Mesothelial cell of epicardium (in vitro differentiated cells): ENCODE measurements at places on chromosomes 16 and 17. TPM values are rescaled to one million over a fixed set of nuclear protein-coding genes. Genes with fewer than 3 reads are reported as not detected.

DNA sequence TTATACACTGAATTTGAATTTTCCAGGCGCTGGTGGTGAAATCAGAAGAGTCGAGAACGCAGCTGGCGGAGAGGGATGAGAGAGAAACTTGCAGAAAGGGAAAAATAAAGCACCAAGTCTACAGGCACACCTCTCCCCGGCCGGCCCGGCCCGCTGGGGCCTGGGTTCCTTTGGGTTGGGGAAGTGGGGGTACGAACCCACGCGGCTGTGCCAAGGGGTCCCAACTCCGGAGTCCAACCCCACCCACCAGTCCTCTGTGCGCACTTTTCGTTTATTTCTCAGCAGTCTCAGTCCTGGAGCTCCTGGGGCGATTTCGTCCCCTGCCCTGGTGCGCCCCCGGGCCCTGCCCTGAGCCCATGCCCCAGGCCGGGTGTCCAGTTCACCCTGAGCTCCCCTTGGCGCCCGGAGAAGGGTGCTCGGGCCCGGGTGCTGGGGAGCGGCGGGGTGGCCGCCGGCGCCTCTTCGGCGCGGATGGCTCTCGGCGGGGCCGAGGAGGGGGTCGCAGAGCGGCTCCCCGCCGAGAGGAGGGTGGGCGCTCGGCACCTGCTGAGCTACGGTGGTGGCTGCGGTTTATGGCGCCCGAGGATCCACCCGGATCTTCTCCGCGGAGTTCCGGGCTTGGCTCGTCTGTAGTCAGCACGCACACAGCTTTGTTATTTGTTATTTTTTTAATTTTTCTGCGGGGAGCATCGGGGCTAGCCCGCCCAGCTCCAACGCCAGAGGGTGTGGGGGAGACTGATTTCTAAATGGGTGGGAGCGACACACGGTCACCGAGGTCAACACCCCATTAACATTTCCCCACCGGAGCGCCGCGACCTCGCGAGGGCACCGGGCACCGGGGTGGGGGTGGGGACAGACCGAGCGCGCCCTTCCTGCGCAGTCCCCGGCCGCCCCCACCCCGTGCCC, 15.7 kb upstream of the CBX8 start:
- H3K27me3 ChIP-seq = peaks cover 72% of the 10 kb centered on the region
- no peaks in the 10 kb centered on the region for H3K36me3 ChIP-seq
- H3K4me1 ChIP-seq = peaks cover 31% of the 10 kb centered on the region
- DNase-seq = no peak

DNA sequence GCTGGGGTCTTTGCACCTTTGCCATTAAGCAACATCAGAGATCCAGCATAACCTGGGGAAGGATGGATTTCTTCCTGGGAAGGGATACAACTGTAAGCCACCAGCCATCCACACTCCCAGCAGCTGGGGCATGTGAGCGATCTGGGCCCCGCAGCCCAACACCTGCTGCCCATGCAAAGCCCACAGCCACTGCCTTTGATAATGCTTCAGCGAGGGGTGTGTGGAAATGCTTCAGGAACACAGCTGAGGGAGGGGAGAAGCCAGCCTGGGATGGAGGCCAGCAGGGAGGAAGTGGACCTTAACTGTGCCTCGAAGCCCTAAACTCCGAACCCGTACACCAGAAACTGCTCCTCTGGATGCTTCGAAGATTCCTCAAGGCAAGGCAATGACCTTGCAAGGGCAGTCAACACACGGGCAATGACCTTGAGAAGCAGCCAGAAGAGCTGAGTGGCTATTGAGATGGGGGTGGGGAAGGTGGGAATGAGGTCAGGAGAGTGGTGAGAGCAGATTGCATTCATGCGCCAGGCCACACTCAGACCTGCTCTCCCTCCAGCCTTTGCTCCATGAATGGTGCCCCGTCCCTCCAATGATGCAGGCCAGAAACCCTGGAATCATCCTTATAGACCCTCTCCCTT, 49.1 kb downstream of the KATNIP start:
- no peak overlapping the region for H3K4me3 ChIP-seq
- peaks cover 2% of the 10 kb centered on the region for H3K36me3 ChIP-seq
- no peak overlapping the region for H3K27ac ChIP-seq
- peaks cover 42% of the 10 kb centered on the region for H3K4me1 ChIP-seq
- no peaks in the 10 kb centered on the region for H3K27me3 ChIP-seq

- no peak overlapping the region for H3K4me3 ChIP-seq
- H3K4me1 ChIP-seq = peaks cover 41% of the 10 kb centered on the region
- no peaks in the 10 kb centered on the region for H3K36me3 ChIP-seq
- H3K27me3 ChIP-seq = peaks cover 3% of the 10 kb centered on the region
- DNase-seq = no peak
These were observed 113.2 kb upstream of the MAF start for GRCh38 chr16:79713609-79714309.

DNA sequence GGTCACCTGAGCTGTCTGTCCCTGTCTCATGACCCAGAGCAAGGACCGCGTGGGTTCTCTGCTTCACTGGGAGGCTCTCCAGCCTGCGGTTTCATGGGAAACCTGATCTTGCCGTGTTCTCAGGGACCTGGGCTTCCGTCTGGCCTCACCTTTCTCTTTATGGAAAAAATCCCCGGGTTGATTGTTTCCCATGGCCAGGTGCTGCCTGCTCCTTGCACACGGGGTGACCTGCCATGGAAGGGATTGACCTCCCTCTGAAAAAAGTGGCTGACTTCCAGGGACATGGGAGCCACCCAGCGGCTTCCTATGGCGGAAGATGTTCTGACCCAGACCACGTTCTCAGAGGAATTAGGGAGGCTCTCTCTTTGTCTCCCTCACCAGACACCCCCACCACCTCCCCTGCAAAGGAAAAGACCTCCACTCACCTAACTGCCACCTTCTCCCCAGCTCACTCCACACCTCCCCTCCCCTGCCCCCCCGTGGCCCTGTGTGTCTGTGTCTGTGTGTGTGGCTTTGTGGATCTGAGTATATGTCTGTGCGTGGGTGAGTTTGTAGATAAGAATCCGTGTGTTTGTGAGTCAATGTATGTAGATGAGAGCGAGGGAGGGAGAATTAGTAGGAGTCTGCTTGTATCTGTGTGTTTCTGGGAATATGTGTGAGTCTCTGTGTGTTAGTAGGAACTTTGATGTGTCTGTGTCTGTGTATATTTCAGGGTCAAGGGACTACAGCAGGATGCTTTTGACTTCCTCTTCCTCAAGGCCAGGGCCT, 154.6 kb downstream of the NTN1 start:
- H3K36me3 ChIP-seq = no peaks in the 10 kb centered on the region
- H3K4me1 ChIP-seq = peaks cover 9% of the 10 kb centered on the region
- H3K4me3 ChIP-seq = no peak overlapping the region
- H3K27ac ChIP-seq = no peak overlapping the region

DNA sequence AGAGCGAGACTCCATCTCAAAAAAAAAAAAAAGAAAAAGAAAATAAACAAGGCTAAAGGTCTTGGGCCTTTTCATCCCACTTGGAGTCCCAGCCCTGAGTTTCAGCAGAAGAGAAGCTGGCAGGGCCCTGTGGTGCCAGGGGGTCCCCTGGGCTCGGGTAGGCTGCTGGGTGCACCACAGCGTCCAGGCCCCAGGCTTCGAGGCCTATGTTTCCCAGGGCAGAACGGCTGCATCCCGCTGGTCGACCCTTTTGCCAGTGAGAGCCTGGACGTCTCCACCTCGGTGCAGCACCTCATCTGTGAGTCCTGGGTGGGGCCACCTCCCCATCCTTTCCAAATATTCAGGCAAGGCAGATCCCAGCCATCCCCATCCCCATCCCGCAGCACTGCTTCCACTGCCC, 2.2 kb downstream of the TMEM235 start:
- no peaks in the 10 kb centered on the region for H3K36me3 ChIP-seq
- H3K27ac ChIP-seq = no peak overlapping the region
- DNase-seq = no peak
- H3K4me3 ChIP-seq = no peak overlapping the region
- H3K4me1 ChIP-seq = peaks cover 17% of the 10 kb centered on the region
- H3K27me3 ChIP-seq = peaks cover 44% of the 10 kb centered on the region

GRCh38 chr17:40515011-40515410, 13.6 kb upstream of the TNS4 start:
- no peak for DNase-seq
- no peaks in the 10 kb centered on the region for H3K36me3 ChIP-seq
- H3K27ac ChIP-seq = no peak overlapping the region
- peaks cover 12% of the 10 kb centered on the region for H3K27me3 ChIP-seq

DNA sequence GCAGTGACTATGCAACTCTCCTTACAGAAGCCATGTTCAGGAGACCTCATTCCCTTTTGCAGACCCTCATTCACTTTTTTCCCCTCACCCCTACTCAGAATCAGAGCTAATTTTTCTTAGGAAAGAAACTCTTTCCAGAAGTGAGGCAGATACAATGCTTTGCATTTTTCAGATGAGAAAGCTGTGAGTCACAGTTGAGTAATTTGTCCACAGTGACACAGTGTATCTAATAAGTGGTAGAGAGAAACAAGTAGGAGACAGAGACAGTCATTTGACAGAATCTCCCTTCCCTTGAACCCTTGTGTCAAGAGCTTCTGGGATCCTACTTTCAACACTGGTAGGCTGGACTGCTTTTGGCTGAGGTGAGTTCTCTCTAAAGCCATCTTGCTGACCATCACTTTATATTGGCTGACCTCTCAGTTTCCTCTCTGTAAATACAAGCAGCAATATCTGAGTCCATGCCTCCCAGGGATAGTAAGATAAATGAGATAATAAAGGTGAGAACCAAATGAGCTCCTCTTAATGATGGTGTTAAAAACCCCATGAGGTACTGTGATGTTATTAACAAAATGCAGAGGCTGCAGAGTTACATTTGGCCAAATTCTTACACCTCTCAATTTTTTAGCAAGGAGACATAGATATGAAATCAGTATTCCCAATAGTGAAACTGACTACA, 130.8 kb downstream of the CA10 start:
- peaks cover 9% of the 10 kb centered on the region for H3K4me1 ChIP-seq
- no peak overlapping the region for H3K27ac ChIP-seq
- H3K27me3 ChIP-seq = no peaks in the 10 kb centered on the region
- no peaks in the 10 kb centered on the region for H3K36me3 ChIP-seq
- H3K4me3 ChIP-seq = no peak overlapping the region

GRCh38 chr17:37430051-37430627, 23.5 kb downstream of the TADA2A start:
- peak overlapping the region; percentile 50 for H3K27ac ChIP-seq
- H3K4me3 ChIP-seq = no peak overlapping the region
- DNase-seq = no peak
- no peaks in the 10 kb centered on the region for H3K27me3 ChIP-seq
- peaks cover 35% of the 10 kb centered on the region for H3K36me3 ChIP-seq

DNA sequence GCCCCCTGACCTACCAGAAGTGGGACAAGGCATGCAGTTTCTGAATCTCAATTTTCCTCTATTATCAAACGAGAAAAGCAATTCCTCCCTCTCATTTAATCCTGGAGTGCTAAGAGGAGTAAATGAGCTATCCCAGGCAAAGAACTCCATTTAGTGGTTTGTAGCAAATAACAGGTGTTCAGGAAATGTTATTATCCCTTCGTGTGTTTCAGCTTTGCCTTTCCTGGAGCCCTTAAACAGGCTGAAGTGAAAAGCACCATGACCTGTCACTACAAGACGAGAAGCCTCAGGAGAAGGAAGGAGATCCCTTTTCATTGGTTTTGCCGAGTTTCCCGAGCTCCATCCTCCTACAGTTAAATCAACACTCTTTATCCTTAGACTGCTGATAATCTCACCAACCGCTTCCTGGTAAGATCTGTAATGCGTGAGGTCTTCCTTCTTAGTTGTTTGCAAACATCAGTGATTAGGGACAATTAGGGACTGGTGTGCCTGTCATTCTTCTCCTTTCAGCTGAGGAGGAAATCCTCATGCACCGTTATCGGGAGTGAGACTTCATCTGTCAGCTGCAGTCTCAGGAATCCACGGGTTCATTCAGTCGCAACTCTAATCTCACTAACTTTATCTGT, 30.8 kb upstream of the MYOCD start:
- peaks cover 15% of the 10 kb centered on the region for H3K4me1 ChIP-seq
- H3K27me3 ChIP-seq = no peaks in the 10 kb centered on the region
- H3K27ac ChIP-seq = no peak overlapping the region
- DNase-seq = no peak

DNA sequence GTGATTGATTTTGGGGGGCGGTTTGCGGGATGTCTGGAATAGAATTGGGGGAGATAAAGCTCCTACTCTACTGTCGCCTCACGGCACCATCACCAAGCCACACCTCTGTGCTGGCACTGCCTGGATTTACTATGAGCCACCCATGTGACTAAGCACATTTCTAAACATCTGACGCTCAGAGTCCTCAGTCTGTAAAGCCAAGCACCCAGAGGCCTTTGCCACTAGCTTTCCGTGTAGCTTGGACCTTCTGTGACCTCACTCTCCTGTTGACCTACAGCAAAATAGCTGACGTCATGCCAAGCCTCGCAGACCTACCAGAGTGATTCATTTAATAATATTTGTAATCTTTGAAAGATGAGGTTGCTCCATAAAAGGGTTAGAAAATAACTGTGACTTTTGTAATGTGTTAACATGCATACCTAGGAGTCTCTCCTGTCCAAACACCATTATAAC, 38.5 kb upstream of the MYOCD start:
- no peaks in the 10 kb centered on the region for H3K36me3 ChIP-seq
- no peaks in the 10 kb centered on the region for H3K27me3 ChIP-seq
- peaks cover 22% of the 10 kb centered on the region for H3K4me1 ChIP-seq
- H3K4me3 ChIP-seq = no peak overlapping the region
- no peak for DNase-seq

DNA sequence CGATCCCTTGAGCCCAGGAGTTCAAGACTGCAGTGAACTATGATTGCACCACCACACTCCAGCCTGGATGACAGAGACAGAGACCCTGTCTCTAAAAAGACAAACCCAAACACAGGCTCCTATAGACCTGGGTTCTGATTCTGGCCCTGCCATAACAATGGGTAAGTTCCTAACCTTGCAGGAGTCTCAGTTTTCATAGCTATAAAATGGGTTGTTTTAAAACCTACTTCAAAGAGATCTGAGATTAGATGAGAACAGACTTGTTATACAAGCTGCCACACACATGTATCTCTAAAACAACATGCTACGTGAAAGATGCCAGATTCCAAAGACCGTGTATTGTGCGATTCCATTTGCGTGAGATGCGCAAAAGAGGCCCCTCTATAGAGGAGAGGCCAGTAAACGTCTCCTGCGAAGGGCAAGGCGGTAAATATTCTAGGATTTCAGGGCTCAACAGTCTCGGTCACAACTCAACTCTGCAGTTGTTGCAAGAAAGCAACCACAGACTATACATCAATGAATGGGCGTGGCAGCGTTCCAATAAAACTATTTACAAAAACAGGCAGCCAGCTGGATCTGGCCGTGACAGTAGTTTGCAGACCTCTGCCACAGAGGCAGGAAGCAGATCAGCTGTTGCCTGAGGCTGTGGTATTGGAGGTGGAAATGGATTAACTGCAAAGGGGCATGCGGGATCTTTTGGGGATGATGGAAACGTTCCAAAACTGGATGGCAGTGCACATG, 5.9 kb downstream of the CORO7 start:
- H3K27ac ChIP-seq = no peak overlapping the region
- H3K4me1 ChIP-seq = peaks cover 5% of the 10 kb centered on the region
- H3K27me3 ChIP-seq = no peaks in the 10 kb centered on the region
- DNase-seq = no peak

The TMEM235 gene
- 1.5 to 1.8 TPM (median 1.5 TPM) in 3 replicates for total RNA-seq

The KRT31 gene
- not detected in 3 replicates for total RNA-seq

The LDHD gene
- total RNA-seq = 0.65 to 0.86 TPM (median 0.66 TPM) in 3 replicates

The PSMD3 gene
- total RNA-seq = 107 to 111 TPM (median 110 TPM) in 3 replicates

The CYB5D1 gene
- 12.5 to 13.0 TPM (median 13.0 TPM) in 3 replicates for total RNA-seq

The RBFOX1 gene
- 0.11 to 1.2 TPM (median 0.67 TPM) in 3 replicates for total RNA-seq

The SGSH gene
- 49.6 to 57.0 TPM (median 53.7 TPM) in 3 replicates for total RNA-seq

The MT4 gene
- total RNA-seq = not detected in 3 replicates
